ENCODE measurements at places on chromosomes 13 and 19.

- no peak for DNase-seq
Measured at GRCh38 chr19:16363852-16364230, 39.2 kb downstream of the KLF2 start.

- no peak for DNase-seq
Measured at GRCh38 chr13:71249011-71249410, 618.0 kb downstream of the DACH1 start.

- no peak for DNase-seq
Measured at GRCh38 chr13:97295283-97296182, 73.4 kb downstream of the MBNL2 start.

GRCh38 chr19:35710784-35711723 is 6.7 kb downstream of the ZBTB32 start:
- no peak for DNase-seq

GRCh38 chr19:2250766-2251105 is 1.6 kb downstream of the AMH start:
- DNase-seq, result no peak

DNA sequence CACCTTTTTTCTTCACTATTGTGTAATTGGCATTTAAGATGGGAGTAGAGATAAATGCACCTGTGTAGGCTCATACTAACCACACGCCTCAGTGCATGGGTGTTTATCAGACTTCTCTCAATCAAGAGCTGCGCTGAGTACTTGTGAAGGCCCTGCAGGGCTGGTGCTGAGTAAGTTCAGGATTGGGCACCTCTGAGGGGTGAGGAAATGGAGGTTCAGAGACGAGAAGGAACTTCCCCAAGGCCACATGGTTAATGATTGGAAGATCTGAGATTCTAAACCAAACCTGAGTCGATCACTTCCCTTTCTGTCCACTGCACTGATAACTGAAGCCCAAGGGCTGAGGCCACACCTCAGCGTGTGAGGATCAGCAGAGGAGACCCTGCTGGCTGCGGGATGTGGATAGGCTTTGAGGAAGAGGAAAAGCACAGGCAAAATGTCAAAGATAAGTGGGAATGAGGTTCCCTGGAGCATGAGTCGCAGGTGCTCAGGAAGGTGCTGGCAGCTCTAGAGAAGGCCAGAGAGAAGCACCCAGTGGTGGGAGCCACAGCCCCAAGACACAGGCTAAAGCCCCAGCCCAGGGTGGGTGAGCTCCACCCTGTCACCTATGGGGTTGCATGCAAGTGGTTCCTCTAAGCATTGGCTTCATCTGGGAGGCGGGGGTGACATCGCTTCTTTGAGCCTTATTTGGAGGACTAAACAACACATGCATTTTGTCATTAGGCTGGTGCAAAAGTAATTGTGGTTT is 32.3 kb upstream of the GJB6 start:
- no peak for DNase-seq

GRCh38 chr13:85503797-85504196 is 295.4 kb downstream of the SLITRK6 start:
- no peak for DNase-seq

GRCh38 chr13:99393791-99394735 is 86.9 kb upstream of the GPR183 start:
- DNase-seq, result no peak

DNA sequence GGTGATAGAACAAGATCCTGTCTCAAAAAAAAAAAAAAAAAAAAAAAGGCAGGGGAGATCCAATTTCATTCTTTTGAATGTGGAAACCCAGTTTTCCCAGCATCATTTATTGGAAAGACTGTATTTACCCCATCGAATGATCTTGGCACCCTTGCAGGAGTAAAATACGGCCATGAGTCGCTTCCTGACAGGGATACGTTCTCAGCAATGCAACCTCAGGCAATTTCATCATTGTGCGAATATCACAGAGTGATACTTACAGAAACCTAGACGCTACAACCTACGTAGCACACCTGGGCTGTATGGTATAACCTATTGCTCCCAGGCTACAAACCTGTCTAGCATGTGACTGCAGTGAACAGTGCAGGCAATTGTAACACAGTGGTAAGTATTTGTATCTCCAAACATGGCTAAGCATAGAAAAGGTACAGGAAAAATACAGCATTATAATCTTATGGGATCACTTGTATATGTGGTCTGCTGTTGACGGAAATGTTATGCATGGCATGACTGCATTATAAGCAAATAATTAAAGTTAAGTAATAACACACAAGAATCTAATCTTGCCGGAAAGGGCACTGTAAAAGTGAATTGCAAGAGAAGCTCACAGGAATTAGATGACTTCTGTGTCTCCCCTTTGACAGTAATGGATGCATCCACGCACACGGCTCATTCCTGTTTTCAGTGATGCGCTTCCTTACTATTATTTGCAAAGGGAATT is 24.1 kb downstream of the RFX2 start:
- no peak for DNase-seq

DNA sequence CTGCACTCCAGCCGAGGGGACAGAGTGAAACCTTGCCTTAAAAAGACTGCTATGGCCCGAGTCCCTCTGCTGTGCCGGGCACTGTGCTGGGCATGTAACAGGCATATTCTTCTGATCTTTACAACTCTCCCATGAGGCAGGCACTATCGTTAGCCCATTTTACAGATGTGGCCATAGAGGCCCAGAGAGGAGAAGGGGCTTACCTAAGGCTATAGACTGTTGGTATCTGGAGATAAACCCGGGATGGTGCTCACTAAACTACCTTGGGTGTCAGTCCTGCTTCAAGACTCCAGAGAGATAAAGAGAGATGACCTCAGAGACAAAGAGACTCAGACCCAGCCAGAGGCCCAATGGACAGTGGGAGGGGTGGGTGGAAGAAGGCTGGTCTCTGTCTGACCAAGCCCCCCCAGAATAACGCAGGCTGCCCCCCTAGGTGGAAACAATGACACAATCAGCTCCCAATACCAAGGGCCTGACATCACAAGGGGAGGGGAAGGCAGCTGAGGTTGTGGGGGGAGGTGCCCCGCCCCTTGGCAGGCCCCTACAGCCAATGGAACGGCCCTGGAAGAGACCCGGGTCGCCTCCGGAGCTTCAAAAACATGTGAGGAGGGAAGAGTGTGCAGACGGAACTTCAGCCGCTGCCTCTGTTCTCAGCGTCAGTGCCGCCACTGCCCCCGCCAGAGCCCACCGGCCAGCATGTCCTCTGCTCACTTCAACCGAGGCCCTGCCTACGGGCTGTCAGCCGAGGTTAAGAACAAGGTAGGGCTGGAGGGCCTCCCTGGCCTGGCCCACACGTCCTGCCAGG is at the start of gene CNN1:
Gene CNN1 (plus strand): TSS at position 620 of the 805 bp plus-strand sequence. CDS start 77 bp downstream, at position 697.
- no peak for DNase-seq

GRCh38 chr19:2727640-2727944 is 6.4 kb upstream of the DIRAS1 start:
- DNase-seq, result no peak

- no peak for DNase-seq
Measured at GRCh38 chr13:28539625-28540286, 44.8 kb upstream of the FLT1 start.

GRCh38 chr13:80132741-80133601 is 208.0 kb downstream of the SPRY2 start:
- DNase-seq, result no peak

DNA sequence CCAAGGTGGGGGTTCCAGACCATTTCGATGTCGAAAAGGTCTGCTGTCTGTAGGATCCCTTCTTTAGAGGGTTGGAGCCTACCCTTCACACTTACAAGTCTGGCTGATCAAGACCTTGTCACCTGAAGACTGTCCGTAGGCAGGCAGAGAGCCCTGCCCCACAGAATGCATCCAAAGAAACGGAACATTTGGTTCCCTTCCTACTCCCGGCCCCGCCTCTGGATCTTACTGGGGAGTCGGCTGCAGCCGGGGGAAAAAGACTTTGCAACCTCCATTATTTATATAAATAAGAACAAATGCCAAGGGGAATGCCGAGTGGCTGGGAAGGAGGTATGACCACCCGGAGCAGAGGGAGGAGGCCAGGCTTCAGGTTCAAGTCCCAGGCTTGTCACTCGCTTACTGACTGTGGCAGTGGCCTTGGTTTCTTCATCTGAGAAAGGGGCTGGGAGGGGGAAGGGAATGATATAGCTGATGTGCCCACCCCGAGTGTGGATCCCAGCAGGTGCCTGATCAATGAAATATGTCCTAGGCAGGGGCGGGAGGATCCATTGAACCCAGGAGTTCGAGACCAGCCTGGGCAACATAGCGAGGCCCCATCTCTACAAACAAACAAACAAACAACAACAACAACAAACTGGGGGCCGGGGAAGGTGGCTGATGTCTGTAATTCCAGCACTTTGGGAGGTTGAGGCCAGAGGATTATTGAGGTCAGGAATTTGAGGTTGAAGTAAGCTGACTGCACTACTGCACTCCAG is 48.7 kb downstream of the RFX2 start:
- DNase-seq, result no peak

GRCh38 chr19:55304279-55304978 is 20.6 kb downstream of the BRSK1 start:
- DNase-seq, result no peak

- DNase-seq, result no peak
Measured at GRCh38 chr13:25652764-25653163, 281.0 kb downstream of the ATP8A2 start.

DNA sequence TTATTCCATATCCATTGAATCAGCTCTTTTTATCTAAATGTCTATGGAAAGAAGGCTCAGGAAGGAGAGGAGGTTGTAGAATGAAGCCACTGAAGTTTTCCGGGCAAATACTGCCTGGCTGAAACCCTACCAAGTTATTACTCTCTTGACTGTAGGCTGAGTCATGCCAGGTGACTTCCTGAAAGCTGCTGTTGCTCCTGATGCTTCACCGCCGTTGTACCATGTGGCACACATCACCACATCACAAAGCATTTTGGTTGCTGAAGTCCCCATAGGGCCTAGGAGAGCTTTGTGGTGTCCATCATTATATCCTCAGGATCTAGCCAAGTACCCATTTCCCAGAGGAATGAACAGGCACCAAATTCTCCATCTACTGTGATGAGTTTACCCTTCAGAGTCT is 11.1 kb upstream of the TDRD12 start:
- no peak for DNase-seq

GRCh38 chr13:110726726-110727125 is 13.2 kb downstream of the ING1 start:
- DNase-seq, result no peak

DNA sequence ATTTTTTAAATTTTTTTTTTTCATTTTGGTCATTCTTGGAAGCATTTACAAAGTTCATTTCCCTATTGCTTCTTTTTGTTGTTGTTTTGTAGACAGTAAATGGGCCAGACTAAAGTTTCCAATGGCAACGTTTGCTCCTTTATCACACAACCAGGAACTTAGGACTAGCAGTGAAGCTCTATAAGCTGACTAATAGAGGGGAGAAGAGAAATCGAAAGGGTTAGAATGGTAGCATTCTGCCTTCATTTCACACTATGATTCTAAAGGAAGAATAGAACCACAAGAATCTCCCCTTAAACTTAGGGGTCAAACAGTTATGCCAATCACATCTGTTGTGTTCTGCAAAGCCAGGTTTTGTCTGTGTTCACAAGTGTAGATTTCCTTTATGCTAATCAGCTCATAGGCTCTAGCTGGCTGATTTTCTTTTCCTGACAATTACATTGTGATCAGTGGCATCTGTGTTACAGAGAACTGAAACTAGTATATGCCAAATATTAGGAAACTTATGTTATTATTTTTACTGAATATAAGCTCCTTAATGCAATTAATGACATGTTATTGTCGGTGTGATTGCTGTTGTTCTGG is 467.3 kb downstream of the DACH1 start:
- DNase-seq, result no peak

GRCh38 chr19:5296457-5297271 is 43.9 kb downstream of the PTPRS start:
- no peak for DNase-seq

DNA sequence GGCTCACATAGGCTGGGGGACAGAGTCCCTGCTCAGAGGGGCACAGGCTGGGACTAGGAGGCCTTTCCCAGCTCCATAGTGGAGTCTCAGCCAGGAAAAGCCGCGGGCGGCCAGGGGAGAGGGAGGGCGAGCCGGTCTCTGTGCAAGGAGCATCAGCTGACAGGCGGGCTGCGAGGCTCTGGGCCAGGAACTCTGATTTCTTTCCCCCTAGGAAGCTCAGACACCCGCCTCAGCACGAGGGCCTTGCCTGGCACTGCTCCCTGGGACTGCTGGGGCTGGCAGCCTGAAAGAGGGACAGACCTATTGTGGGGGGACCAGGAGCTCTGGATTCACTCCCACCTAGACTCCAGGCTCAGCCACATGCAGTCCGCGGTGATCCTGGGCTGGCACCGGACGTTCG is 2.2 kb upstream of the PLK5 start:
- DNase-seq, result no peak

GRCh38 chr19:39160889-39161672 is 35.5 kb downstream of the PAK4 start:
- no peak for DNase-seq

DNA sequence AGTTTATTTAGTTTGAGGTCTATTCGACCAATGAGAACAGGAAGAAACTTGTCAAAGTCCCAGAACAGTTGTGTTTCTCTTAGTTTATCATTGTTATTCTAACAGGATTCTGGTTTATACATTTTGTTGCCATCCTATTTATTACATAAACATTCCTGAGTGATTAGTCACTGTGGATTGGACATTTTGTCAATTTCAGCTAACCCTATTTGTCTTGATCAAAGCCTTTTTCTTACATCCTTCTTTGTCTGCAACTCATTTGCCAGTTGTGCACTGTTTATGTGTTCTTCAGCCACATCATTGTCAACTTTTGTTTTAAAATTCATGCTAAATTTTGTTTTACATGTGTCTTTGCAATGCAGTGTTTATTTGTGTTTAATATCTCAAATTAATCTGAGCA is 886.0 kb upstream of the SLC10A2 start:
- no peak for DNase-seq

DNA sequence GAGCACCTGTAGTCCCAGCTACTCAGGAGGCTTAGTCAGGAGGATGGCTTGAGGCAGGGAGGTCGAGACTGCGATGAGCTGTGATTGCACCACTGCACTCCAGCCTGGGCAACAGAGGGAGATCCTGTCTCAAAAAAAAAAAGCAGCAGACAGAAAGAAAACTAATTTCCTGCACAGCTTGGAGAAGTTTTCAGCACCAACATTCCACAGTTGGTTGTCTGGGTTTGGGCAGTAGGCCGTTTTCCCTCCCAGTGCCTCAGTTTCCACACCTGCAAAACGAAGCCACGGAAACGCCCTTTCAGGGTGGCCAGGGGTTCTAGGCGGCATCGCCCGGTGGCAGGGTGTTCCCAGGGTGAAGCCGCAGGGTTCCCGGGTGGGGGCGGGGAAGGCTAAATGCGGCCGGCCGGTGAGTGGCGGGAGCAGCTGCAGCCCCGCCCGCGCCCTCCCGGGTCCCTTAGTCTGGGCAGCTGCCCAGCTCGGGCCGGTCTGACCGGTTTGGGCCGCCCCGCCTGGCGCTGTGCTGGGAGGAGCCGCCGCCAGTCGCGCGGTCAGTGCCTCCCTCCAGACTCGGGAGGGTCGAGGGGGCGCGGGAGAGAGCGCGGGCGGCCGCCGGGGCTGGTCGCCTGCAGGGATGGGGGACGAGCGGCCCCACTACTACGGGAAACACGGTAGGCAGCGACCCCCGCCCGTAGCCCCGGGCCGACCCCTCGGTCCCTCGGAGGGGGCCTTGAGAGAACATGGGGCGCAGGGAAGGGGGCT is at the start of gene SLC44A2:
Gene SLC44A2 (plus strand): TSS at position 551 of the 759 bp plus-strand sequence. CDS start 81 bp downstream, at position 632.
- no peak for DNase-seq

GRCh38 chr13:97892717-97893116 is 60.8 kb upstream of the IPO5 start:
- no peak for DNase-seq
